ENCODE measurements at places on chromosomes 4 and X.

DNA sequence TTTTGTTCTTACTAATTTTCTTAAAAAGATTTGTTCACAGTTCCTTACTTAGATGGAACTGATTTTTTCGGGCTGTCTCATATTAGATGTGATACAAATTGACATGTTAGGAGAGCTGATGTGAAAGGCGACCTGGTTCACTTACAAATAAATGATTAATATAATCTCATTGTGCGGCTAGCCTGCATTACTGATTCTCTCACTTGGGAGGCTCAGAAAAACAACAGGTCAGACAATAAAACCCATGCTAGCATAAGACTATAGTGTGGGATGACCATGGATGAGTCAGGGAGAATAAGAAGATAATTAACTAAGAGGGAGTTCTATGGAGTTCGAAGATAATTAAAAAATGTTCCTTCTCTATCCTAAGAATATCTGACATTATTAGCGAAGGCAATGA is 40.8 kb downstream of the RTL9 start:
- no peak for DNase-seq

DNA sequence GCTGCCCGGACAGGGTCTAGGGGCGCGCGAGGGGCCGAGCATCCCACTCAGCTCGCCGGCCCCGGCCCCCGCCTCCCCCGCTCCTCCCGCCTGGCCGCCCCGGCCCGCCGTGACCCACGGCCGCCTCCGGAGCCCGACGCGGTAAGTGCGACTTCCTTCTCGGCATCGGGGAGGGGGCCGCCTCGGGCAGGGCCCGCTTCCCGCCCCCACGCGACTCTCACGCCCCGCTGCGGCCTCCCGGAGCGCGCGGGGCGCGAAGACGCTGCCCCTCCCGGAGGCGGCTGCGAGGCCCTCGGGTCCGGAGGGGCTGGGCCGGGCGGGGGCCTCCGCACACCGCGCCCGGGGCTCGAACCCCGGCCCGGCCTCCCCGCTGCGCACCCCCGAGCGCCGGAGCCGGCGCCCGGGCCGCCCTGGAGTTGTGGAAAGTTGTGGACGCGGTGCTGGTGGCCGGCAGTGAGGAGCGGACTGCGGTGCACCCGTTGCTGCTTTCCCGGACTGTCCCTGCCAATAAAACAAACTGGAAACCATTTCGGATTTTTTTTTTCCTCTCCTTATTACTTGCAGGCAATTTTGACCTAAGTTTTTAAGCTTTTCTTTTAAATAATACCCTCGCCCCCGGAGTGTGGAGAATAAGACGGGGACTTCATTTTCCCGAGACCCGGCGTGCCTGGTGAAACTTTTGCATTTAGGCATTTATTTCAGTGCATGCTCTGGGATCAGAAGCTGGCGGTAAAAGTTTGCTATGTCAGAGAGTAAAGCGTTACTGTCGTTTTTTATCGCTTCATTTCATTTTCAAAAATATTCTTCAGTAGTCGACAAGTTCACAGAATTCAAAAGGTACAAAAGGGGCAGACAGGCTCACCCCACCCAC is 13.0 kb upstream of the TMEM156 start:
- DNase-seq: peak; percentile 31

DNA sequence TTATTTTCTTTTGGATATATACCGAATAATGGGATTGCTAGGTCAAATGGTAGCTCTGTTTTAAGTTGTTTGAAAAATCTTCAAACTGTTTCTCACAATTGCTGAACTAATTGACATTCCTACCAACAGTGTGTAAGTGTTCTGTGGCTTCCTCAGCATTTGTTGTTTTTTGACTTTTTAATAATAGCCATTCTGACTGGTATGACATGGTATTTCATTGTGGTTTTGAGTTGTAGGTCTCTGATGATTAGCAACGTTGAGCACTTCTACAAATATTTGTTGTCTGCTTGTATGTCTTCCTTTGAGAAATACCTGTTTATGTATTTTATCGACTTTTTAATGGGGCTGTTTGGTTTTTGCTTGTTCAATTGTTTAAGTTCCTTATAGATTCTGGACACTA is 680.1 kb upstream of the GRIA3 start:
- no peak for DNase-seq

- no peak for DNase-seq
Observed at GRCh38 chr4:109735566-109736365, 5.9 kb upstream of the PLA2G12A start.

DNA sequence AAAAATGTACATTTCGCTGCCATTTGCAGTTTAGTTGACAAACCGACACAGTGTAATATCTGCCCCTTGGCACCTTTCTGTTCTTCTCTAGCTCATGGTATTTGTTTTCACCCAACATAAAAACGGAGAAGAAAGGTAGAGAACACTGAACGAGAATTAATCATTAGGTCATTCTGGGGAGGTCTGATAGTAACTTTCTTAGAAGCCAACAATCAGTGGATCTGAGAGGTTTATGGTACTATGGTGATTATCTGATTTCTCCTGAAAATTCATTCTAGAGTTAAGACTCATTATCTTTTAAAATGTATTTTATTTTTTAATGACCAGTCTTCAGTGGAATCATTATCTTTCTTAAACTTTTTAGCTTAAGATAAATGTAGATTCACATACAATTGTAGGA is 8.5 kb downstream of the RAPGEF2 start:
- no peak for DNase-seq

DNA sequence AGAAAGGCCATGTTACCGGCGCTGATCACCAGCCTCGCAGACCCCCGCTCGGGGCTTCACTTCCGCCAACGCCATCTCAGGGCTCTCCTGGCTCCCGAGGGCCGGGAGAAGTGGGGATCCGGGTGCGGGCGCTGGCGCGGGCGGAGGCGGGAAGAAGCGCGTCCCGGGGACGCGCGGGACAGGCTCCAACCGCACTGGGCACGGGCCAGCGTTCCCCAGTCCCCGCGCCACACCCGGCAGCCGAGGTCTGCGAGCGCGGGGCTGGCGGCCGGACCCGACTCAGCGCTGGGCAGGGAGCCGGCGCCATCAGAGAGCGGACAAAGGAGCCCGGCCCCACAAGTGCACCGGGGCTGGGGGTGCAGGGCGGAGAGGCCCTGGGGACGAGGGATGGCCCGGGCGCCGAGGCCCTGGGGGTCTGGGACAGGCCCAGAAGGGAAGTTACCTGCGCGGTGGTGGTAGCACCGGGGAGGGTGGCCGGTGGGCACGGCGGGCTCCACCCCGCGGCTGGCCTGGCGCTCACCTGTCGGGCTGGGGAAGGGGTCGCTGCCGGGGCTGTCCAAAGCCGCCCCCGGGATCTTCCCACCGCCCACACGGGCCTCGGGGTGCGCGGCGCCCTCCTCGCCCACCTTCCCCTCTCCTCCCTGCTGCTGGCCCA is 449 bp downstream of the CTPS2 start:
- DNase-seq: no peak

DNA sequence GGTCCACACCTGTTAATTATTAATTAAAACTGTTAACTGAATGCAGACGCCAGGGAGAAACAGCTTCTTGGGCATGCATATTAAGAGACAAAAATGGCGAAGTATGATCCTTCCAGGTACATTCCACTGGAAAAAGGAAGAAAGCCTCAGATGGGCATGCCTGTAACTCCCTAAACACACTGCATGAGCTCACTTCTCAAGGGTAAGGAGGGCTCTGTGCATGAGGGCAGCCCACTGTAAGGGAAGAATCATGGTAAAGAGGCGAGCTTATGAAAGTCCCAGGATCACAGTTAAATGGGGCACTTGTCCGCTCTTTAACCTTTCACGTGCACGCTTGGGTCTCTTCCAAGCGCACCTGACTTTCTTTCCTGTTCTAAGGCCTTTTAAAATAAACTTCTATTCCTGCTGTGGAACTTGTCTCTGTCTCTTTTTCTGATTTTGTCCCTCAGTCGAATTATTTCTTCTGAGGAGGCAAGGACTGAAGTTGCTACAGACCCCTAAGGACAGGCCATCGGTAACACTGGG is 321.7 kb downstream of the PPP1R2C start:
- no peak for DNase-seq

GRCh38 chr4:37236165-37236564 is 8.4 kb upstream of the NWD2 start:
- no peak for DNase-seq

- DNase-seq: no peak
Observed at GRCh38 chr4:53076374-53076958, 214.3 kb downstream of the RASL11B start.

GRCh38 chr4:126778348-126778747 is 854.4 kb upstream of the INTU start:
- no peak for DNase-seq

DNA sequence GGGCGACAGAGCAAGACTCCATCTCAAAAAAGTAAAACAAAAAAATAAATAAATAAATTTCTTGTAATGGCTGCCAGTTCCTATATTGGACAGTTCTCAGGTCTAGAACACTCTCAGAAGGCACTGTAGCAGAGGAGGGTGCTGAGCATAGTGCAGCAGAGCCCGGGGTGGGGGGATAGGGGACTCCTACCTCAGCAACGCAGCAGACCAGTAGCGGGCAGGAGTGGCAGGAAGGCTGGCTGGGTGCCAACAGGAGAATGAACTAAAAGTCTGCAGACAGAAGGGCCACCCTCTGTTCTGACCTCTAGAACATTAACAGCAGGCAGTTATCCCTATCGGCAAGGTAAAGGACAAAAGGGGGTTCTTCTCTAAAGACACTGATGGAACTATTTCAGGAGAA is 20.2 kb downstream of the PDK3 start:
- DNase-seq: no peak

- DNase-seq: no peak
Observed at GRCh38 chr4:7828793-7829301, 110.8 kb downstream of the AFAP1 start.

DNA sequence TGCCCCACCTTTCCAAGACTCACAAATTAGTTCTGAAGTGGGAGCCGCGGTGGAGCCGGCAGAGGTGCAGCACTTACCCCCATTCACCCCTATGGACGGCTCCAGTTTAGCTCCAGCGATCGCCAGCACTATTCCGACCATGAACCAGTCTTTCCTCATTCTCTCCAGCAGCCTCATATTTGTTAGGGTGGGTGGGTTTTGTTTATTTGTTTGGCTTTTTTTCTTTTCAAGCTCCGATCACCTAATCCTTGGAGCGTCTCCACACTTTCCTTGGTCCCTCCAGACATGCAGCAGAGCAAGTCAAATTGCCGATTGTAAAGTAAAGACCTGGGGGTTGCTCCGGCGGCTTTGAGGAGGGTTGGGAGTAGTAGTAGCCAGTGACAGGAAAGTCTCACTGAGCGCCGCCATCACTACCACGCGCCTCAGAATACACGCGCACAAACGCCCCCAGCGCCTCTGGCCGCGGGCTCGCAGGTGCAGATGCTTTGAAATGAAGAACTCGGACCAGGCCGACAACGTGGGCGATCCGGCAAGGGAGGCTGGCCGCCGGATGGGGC is at the start of gene SLC10A7:
SLC10A7 (minus strand) TSS at position 400 of the 557 bp plus-strand sequence; CDS start at position 177, 223 bp downstream.
- DNase-seq: peak; percentile 59

DNA sequence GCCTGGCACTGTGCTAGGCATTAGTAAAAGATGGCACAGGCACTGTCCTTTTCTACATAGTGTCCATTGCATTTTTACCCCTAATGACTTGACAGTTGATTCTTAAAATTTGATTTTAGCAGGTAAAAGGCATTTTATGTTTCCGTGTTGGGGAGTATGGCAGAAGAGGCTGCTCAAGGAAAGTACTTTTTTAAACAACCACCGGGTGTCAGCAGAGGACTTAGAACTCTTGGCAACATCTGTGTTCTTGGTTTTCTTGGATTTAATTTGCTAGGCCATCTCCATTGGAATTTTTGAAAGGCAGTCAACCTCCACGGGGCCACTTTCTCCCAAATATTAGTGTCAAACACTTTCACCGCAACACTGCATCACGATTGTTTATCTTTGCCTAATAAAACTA is 102.9 kb downstream of the TSPAN7 start:
- DNase-seq: no peak

- no peak for DNase-seq
Observed at GRCh38 chrX:13055486-13055885, 11.1 kb upstream of the FAM9C start.

DNA sequence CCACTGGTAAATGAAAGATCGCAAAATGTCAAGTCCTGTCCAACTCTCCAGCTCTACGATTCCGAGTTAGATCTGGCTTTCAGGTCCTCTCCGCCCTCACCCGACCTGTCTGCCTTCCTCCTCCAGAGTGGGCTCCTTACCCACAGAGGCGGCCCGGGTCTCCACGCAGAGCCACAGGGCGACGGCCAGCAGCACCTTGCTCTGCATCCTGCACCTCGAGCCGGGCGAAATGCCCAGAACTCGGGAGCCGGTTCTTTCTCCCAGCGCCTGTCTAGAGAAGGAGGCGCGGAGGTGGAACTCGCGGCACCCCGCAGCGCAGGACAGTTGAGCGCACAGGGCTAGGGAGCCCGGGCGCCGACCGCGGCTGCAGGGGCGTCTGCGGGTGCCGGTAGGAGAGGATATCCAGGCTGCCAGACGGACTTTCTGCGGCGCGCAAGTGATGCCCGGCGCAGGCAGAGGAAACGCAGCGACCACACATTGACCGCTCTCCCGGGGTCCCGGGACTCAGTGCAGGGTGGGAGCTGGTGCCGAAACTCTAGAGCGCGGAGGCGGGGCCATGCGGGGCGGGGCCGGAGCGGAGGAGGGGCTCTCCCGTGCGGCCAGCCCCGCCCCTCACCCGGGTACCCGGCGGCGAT is at the start of gene KDR:
KDR (minus strand) TSS at position 509 of the 635 bp plus-strand sequence; CDS start at position 207, 302 bp downstream.
- DNase-seq: no peak

DNA sequence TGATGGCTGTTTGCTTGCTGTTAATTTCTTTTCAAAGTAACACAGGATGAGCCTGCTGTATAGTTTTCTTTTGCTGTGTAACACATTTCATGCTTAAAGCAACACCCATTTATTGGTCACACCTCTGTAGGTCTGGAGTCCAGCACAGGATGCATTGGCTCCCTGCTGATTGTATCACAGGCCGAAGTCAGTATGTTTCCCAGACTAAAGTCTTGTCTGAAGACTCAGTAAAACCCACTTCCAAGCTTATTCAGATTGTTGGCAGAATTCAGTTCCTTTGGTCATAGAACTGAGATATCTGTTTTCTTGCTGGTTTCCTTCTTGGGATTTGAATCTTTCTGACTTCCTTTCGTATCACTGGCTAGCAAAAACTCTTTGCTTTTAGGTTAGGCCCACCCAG is 54.3 kb downstream of the LRP2BP start:
- no peak for DNase-seq

- no peak for DNase-seq
Observed at GRCh38 chrX:112669824-112670223, 9.9 kb downstream of the LHFPL1 start.

DNA sequence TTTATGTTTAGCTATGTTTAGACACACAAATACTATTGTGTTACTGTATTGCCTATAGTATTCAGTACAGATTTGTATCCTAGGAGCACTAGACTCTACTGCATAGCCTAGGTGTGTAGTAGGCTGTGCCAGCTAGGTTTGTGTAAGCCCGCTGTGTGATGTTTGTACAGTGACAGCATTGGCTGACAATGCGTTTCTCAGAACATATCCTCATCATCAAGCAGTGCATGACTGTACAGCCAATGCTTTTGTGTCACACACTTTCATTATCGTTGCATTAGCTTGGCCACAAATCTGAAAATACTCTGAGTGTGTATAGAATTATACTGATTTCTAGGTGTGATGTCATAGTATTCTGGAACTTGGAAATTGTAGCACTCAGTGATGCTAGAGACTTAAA is 63.4 kb downstream of the CLDN34 start:
- no peak for DNase-seq

- DNase-seq: no peak
Observed at GRCh38 chrX:30973784-30974427, 84.9 kb upstream of the TAB3 start.

Data from CD4-positive, alpha-beta T cell treated with Interleukin-6 at 100 ng/mL for 8 hours (primary cell).